ENCODE measurements at places on chromosomes 5 and 9.

GRCh38 chr5:81393783-81394718 lies at the start of gene ACOT12:
ACOT12 (minus strand) TSS chr5:81394134; CDS start chr5:81394114, 20 bp downstream.
- no peak for DNase-seq

GRCh38 chr5:120848883-120849282 lies 384.8 kb downstream of the PRR16 start:
- peak; percentile 16 for DNase-seq

GRCh38 chr9:113299800-113300292 lies 3.3 kb downstream of the RNF183 start:
- DNase-seq, result peak; percentile 24

DNA sequence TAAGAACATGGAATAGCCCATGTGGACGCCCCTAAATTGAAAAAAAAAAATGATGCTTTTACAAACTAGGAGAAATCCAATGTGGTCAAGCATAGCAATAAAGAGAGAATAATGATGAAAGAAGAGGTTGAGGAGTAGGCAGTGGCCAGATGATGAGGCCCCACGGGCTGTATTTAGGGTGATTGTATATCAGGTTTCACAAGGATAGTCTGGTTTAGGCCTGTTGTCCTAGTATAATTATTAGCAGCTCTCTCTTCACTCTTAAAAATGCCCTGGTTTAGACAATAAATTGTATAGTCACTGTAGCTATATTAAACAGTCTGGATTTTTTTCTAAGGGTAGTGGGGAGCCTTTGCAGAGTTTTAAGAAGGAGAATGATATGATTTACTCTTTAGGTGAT lies 102.4 kb upstream of the PRRC1 start:
- no peak for DNase-seq

DNA sequence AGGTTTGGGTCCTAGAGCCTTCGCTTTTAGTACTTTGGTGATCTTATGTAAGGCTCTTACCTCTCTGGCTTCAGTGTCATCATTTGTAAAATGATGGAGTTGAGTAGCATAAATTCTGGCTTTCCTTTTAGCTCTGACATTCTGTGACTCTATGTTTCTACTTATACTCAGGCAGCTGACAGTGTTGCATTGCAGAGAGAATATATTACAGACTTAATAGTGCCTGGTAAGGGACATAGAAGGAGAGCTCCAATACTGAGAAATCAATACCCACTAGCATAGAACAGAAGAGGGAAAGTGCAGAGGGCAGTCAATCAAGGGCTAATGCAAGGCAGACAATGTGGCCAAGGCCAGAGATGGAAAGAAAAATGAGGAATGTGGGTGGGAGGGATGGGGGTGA lies 371.4 kb upstream of the TLE4 start:
- no peak for DNase-seq

- peak; percentile 71 for DNase-seq
These were observed 30.0 kb upstream of the TTLL11 start for GRCh38 chr9:122122903-122123632.

GRCh38 chr5:64834611-64835010 lies 65.9 kb downstream of the CWC27 start:
- no peak for DNase-seq

DNA sequence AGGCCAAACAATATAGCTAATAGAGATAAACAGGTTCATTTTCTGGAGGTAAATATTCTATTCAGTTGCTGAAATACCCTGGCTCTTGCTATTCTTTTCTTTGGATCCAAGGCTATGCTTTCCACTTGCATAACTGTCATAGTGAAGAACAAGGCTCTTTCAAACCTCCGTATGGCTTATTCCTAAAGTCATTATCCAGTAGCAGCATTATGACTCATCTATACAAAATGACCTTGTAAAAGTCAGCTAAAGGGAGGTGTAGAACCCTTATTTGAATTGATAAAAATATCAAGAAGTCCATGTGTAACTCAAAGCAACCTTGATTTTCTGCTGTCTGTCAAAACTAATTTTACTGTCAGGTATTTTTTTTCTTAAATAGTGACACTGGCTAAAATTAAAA lies 447.8 kb downstream of the PLK2 start:
- DNase-seq, result no peak

GRCh38 chr9:72257814-72258213 lies 107.2 kb downstream of the ZFAND5 start:
- no peak for DNase-seq

GRCh38 chr5:172798422-172799215 lies 27.6 kb upstream of the DUSP1 start:
- DNase-seq, result peak; percentile 92

- no peak for DNase-seq
These were observed 80.9 kb downstream of the KIF4B start for GRCh38 chr5:155094455-155094854.

DNA sequence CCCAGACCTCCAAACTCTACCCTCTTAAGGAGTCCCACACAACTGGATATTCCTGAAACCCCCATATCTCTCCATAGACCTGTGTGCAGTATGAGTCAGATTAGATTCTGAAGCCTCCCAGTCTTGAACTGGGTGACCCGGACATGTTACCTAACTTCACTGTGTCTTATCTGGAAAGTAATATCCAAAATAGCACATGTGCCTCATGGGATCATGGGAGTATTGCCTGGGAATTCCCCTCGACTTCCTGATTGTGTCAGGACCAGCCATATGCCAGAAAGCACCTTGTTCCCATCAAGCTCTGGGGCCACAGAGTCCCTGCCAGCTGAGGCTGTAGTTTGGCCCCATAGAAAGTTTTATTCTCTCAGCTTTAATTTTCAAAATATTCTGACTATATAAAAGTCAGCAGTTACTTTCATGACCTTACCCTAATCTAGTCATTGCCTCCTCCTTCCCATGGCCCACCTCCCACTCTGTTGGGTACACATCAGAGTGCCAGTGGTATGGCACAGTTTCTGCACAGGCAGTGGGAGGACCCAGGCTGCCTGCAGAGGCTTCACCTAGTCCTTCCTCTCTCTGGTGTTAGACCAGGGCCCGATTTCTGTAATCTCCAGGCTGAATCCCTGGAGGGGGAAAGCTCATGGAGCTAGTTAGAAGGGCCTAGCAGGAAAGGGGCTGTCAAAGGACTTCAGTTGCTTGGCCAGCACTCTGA lies 19.5 kb upstream of the B4GALT1 start:
- no peak for DNase-seq

DNA sequence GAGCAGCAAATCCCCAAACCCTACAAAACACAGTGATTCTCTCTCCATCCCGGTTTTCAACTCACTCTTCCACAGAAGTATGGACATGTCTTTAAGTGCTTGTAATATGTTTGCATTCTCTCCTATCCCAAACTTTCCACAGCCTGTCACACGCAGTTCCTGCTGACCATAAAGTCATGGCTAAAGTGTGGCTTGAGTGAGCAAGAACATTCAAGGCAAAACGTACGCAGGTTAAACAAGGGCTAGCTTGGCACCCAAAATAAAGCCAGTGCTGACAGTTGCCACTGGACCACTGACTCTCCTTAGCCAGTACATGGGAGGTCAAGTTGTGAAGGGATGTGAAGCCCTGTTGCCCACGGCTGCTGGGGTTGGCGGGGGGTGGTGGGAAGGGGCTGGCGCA lies 211.1 kb upstream of the IRX1 start:
- no peak for DNase-seq

- DNase-seq, result peak; percentile 79
These were observed 502.8 kb downstream of the BNC2 start for GRCh38 chr9:16367605-16368231.

- DNase-seq, result no peak
These were observed 1.9 kb upstream of the FBXO38 start for GRCh38 chr5:148381906-148382305.

DNA sequence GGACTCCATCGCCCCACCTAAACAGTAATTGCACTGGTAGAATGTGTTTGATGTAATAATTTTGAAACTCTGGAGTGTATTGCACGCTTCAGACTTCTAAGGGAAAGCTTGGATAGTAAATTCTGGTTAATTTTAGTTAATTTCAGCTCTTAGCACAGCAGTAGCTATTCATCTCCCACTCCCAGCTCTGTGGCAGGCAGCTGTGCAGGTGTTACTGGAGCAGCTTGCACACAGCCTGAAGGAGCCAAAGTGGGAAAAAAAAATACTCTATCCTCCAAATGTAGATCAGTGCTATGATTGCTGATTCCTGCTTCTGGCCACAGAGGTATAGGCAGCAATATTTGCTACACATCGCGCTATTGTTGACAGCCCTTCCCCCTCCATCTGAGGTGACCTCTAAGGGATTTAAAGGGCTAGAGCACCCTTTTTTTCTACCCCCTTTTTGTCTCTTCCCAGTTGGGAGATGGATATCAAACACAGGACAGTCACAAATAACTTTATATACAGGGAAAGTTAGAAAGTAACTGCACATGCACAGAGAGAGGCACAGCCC lies 97.4 kb downstream of the KCTD16 start:
- DNase-seq, result no peak

- peak; percentile 20 for DNase-seq
These were observed 161.2 kb downstream of the MED27 start for GRCh38 chr9:131918481-131918880.

- DNase-seq, result no peak
These were observed 38.6 kb downstream of the HMGCS1 start for GRCh38 chr5:43274435-43275114.

DNA sequence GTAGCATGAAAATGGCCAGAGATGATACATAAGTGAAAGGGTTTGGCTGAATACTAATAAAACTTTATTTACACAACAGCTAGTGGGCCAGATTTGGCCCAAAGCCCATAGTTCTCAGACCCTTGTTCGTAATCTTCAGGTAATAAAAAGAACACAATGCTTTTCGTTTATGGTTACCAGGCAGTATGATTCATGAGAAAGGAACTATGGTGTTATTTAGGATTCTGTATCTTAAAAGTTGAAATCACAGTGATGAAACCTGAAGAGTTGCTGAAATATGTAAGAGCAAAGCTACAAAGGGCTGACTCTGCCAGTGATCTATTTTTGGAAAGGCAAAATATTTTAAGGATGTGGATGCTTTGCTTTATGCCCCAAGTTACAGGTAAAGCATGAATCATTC lies 192.7 kb downstream of the SMC2 start:
- DNase-seq, result no peak

- DNase-seq, result no peak
These were observed 238.0 kb downstream of the HSPA4 start for GRCh38 chr5:133289686-133290367.

DNA sequence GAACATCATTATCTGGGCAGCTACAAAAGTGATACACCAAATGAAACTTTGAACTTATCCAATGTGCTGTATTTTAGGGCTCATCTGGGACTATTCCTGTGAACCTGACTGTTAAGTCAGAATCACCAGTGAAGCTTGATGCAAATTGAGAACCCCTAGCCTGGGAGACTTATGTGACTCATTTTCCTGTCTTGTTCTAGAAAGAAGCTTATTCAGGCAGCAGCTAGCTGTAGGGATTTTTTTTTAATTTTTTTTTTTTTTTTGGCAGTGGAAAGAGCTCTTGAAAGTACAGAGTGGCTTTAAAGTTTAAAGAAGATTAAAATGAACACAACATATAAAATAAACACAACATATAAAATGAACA lies 81.1 kb upstream of the TNFAIP8 start:
- DNase-seq, result peak; percentile 62

- DNase-seq, result no peak
These were observed 9.5 kb downstream of the GRHPR start for GRCh38 chr9:37432020-37432419.

GRCh38 chr9:121708768-121709488 lies 57.5 kb downstream of the DAB2IP start:
- no peak for DNase-seq

DNA sequence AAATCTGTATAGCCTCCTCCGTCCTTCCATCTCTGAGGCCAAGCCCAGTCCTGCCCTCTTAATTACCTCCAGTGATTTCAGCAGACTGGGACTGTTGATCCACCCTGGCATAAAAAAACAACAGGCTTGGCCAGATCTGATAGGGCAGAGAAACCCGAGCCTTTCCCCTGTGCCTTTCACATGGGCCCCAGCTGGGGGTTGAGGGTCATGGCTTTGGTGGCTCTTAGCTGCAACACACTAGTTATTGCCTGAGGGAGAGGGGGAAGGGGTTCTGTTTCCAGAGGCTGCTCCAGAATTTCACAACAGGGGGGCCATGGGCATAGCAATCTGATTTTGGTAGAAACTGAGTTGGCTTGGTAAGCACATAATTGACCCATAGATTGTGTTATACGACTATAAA lies 21.2 kb upstream of the PANK3 start:
- DNase-seq, result no peak

- peak; percentile 76 for DNase-seq
These were observed 24.2 kb downstream of the PSMB7 start for GRCh38 chr9:124390794-124391658.

DNA sequence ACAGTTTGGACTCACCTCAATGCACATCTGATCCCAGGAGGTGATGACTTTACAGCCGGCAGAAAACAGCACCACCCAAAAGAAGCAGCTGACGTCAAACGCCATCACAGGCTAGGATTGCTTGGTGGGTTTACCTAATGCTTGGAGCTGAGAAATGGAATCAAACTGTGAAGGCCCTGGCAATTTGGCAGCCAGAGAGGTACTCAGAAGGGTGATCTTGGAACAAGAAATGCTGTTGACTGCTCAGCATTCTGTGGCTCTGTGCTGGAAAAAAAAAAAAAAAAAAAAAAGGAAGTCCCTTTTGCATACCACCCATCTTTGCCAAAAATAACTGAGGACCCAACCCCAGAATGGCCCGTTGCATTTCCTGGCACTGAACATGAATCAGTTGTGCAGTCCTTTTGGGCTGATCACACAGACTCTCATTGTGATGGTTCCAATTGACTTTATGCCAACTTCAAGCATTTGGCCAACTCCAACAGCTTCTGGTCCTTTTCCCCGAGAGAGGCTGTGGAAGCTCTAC lies at the start of gene CD180:
TSS of gene CD180 (minus strand) at position 263 of the 523 bp plus-strand sequence. CDS start at position 105, 158 bp downstream.
- DNase-seq, result no peak

- DNase-seq, result no peak
These were observed 15.2 kb downstream of the GARNL3 start for GRCh38 chr9:127279717-127280285.

GRCh38 chr5:161513942-161514341 lies 32.6 kb downstream of the GABRB2 start:
- no peak for DNase-seq

GRCh38 chr5:113283558-113283957 lies 151.2 kb downstream of the TSSK1B start:
- no peak for DNase-seq

DNA sequence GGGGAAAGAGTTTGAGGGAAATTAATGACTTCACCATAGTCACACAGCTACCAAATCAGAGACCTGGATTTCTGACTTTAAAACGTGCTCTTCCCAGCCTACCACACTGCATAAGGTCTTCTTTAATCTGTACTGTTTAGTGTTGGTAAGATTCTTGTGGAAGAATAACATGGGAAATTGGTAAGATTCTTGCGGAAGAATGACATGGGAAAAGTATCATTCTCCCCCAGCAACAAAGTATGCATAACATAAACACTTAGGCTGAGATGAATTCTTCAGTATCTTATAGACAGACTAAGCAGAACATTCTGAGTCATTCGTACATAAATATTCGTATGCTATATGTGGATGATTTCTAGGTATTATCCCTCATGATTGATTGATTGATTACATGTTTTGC lies 170.4 kb downstream of the FOCAD start:
- peak; percentile 90 for DNase-seq

- DNase-seq, result no peak
These were observed 86.9 kb upstream of the PRSS3 start for GRCh38 chr9:33708441-33708840.

All from fibroblast of skin of scalp (primary cell).